Activated CD8-positive, alpha-beta memory T cell treated with anti-CD3 and anti-CD28 coated beads, Interleukin-2, amount 50 U/mL, for 4 hours (primary cell): ENCODE measurements at places on chromosomes 13 and 19.

DNA sequence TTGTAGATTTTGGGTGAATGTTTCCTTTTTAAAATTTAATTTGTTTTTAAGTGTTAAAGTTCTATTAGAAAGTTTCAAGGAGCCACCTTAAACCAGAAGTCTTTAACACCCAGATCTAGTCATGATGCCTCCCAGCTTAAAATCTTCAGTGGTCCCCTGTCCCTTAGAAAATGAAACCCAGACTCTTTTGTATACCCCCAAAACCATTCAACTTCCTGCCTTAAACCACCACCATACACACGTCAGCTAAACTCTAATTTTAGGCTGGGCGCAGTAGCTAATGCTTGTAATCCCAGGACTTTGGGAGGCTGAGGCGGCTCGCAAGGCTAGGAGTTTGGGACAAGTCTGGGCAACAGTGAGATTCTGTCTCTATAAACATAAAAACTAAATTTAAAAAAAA, 37.9 kb downstream of the N4BP2L1 start:
- no peak for DNase-seq

- no peak for DNase-seq
These were observed 68.5 kb downstream of the TEX29 start for GRCh38 chr13:111388851-111389500.

DNA sequence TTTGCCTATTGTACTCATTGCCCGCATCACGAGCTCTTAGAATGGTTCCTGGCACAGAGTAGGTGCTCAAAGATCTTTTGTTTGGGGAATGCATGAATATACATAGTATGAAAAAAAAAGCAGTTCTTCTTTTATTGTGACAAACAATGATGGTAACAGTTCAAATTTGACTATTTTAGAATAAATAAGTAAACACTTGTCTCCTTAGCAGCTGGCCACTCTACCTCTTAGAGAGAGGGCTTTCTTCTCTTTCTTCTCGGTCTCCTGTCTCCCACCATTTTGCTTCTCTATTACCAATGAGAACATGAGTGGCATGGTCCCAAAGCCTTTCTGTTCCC, 639 bp upstream of the SLAIN1 start:
- DNase-seq: no peak

DNA sequence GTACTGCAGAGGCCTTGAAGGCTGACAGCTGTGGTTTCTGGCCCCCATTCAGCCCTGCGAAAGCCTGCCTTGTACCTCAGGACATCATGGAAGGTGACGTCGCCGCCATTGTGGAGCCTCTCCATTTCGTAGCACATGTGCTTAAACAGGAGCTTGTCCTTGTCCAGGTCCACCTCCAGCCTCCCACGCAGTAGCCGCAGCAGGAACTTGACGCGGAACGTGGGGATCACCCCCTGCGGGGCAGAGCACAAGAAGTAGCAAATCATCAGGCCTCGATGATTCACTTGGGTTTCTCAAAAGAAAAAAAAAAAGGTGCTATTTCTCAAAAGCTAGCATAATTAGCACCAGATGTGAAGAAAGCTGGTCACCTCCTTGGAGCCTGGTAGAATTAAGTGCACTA, 351.0 kb downstream of the NALCN start:
- DNase-seq: no peak

DNA sequence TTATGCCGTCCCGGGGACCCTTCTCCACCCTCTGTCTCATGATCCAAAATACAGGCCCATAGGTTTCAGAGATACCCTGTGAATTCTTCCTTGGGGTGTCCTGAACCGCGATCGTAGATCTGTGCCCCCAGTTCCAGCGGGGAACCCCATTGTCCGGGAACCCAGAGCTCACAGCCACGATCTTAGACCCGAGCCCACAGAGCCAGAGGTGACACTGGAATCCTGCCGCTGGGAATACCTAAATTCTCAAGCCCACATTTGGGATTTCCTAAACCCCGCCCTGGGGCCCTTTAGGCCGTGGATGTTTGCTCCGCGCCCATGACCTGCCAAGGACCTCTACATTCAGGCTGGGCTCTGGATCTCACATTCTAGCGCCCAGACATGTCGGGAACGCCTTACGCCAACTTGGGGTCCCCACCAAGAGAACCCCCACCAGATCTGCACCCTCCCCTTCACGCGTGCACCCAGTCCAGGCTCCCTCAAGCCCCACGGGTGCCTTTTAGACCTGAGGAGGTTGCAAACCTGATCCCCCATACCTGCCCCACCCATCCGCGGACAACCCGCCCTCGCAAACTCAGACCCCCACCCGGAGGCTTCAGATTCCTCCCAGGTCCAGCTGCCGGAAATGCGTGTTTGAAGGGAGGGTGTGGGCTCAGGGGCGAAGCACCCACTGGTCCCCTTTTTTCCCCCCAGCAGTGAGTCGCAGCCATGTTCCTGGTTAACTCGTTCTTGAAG, 605 bp downstream of the CAPNS1 start:
- no peak for DNase-seq

DNA sequence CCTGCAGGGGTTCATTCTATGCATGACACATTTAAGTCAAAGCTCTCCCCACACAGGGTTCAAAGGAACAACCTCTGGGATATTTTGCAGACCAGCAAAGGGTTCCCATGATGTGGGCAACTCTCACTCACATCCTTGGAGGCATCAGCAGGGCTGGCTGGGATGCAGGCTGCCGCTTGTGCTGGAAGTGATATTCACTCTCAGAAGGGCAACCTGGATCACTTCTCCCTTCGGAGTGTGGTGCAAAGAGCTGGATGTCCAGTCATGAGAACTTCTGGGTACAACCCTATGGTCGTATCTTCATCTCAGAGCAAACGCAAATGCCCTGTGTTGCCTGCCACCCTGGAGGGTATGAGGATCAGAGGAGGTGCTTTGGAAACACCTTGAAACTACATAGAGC, 98.6 kb downstream of the ZDHHC20 start:
- DNase-seq: no peak

DNA sequence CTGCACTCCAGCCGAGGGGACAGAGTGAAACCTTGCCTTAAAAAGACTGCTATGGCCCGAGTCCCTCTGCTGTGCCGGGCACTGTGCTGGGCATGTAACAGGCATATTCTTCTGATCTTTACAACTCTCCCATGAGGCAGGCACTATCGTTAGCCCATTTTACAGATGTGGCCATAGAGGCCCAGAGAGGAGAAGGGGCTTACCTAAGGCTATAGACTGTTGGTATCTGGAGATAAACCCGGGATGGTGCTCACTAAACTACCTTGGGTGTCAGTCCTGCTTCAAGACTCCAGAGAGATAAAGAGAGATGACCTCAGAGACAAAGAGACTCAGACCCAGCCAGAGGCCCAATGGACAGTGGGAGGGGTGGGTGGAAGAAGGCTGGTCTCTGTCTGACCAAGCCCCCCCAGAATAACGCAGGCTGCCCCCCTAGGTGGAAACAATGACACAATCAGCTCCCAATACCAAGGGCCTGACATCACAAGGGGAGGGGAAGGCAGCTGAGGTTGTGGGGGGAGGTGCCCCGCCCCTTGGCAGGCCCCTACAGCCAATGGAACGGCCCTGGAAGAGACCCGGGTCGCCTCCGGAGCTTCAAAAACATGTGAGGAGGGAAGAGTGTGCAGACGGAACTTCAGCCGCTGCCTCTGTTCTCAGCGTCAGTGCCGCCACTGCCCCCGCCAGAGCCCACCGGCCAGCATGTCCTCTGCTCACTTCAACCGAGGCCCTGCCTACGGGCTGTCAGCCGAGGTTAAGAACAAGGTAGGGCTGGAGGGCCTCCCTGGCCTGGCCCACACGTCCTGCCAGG, at the start of gene CNN1:
TSS of gene CNN1 (plus strand) at position 620 of the 805 bp plus-strand sequence. CDS start at position 697, 77 bp downstream.
- no peak for DNase-seq
